ENCODE measurements at places on chromosomes 3 and 15. TPM values are rescaled to one million over a fixed set of nuclear protein-coding genes. Genes with fewer than 3 reads are reported as not detected.

DNA sequence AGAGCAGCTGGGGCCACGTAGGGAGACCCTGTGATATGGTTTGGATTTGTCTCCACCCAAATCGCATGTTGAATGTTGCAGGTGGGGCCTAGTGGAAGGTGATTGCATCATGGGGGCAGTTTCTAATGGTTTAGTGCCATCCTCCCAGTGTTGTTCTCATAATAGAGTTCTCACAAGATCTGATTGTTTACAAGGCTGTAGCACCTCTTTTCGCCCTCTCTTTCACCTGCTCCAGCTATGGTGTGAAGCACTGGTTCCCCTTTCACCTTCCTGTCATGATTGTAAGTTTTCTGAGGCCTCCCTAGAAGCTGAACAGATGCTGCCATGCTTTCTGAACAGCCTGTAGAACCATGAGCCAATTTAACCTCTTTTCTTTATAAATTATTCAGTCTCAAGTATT, 198.9 kb upstream of the CBLB start:
- DNase-seq, result no peak

- DNase-seq, result no peak
Observed at GRCh38 chr3:10337323-10338163, 16.6 kb upstream of the SEC13 start.

The CSPG5 gene
- 0.66 TPM for total RNA-seq

The INKA1 gene
- 20.4 TPM for total RNA-seq

The PRSS50 gene
- total RNA-seq, result not detected
